ENCODE measurements at places on chromosomes 5 and 9. TPM values are rescaled to one million over a fixed set of nuclear protein-coding genes. Genes with fewer than 3 reads are reported as not detected.

The SPINK13 gene
- 3.1 TPM for polyA plus RNA-seq

The WDR38 gene
- not detected for polyA plus RNA-seq

The NUTM2F gene
- polyA plus RNA-seq = 0.29 TPM

The CBY3 gene
- not detected for polyA plus RNA-seq

The LHX3 gene
- polyA plus RNA-seq = not detected

- DNase-seq = no peak
These were observed 75.7 kb upstream of the NFIB start for GRCh38 chr9:14389657-14390056.

DNA sequence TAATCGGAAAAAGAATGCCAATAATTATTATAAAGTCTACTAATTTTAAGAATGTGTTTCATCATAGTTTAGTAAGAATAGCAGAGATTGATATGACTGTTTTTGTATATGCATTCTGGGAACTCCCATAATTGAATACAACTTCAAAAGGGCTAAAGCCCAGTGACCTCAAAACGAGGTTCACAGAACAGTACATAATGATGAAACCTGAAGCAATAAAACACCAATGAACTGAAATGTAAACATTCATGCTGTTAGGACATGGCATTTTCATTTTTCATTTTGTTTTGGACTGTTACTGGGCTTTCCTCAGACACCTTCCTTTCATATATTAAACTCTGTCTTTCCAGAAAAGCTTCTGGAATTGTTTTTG, 684 bp upstream of the JMY start:
- DNase-seq = peak; percentile 39

GRCh38 chr5:152332716-152333460, 72.2 kb downstream of the NMUR2 start:
- DNase-seq = no peak

DNA sequence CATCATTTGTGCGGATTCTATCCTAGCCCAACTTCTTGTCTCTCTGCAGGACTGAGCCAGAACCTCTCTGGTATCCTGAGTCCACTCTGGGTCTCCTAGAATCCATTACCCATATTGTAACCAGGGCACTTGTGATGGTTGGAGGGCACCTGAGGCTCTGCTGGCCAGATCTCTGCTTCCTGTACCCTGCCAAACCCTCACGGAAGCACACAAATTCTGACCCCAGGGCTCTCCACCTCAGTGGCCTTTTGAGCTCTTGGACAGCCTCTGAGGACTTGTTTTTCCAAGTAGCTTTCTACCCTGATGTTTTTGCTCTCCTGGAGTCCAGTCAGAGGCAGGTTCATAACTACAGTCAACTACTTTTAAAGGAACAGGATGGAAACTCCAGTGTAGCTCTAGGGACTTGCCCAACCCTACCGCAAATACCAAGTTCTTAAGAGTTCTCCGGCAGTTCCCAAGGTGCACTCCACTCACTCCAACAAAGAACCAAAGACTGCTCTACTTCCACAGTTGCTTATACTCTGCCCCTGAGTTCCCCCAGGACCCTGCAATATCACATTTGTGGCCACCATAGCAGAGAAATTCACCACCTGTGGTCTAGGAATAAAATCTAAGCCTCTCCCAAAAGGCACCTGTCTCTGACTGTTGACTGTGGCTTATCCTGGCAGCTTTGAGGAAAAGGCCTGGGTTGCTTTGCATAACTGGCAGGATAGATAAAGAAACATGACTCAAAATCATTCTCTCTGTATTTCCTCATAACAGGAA, 9.6 kb downstream of the PIP5K1B start:
- no peak for DNase-seq

DNA sequence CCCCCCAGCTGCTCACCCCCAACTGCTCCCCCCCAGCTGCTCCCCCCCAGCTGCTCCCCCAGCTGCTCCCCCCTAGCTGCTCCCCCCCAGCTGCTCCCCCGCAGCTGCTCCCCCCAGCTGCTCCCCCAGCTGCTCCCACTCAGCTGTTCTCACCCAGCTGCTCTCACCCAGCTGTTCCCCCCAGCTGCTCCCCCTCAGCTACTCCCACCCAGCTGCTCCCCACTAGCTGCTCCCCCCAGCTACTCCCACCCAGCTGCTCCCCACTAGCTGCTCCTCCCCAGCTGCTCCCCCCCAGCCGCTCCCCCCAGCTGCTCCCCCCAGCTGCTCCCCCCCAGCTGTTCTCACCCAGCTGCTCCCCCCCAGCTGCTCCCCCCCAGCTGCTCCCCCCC, 22.8 kb upstream of the AHRR start:
- DNase-seq = no peak

DNA sequence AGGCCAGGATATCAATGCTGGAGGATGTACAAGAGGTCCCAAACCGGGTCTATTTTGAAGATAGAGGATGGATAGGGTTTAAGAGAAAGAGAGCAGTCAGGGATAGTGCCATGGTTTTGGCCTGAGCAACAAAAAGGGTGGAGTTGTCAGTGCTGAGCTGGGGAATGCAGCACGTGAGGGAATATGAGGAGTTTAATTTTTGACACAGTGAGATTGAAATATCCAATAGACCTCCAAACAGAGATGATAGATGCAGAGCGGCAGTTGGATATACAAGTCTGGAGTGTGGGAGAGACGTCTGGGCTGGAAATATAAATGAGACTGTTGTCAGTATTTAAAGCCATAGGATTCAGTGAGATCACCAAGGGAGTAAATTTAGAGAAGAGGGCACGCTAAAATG, 136.7 kb upstream of the EFNA5 start:
- DNase-seq = no peak

DNA sequence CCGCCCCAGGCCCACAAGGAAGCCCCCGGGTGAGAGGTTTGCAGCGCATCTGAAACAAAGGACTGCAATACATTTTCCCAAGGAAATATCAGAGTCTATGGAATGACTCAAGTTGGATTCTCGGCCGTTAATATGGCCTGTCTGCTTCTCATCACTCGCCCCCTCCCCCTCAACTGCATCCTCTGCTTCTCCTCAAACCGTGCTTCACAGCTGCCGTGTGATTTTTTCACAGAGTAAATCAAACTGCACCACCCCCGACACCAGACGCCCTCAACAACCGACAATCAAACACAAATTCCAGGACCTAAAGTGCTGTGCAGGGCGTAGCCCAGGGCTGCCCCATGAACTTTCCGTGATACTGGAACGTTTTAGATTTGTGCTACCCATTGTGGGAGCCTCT, 176.9 kb downstream of the ROR2 start:
- DNase-seq = no peak

- no peak for DNase-seq
These were observed 80.7 kb downstream of the LMX1B start for GRCh38 chr9:126694206-126695081.

DNA sequence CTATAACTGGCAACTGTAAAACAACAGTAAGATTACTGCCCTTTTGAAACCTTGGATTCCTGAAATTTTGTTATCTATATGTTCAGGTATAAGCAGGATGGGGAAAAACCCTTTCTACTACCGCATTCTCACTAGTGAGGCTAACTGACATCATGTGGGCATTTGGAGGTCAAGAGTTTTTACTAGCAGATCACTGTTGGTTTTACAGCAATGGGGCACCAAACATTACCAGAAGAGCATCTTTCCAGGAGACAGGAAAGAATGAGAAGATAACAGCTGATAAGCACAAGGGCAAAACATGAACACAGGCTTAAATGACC, 20.9 kb upstream of the TTC33 start:
- no peak for DNase-seq

All from hepatocyte (in vitro differentiated cells).